Activated CD4-positive, alpha-beta memory T cell treated with anti-CD3 and anti-CD28 coated beads for 36 hours (primary cell): ENCODE measurements at places on chromosomes 3 and 15. TPM values are rescaled to one million over a fixed set of nuclear protein-coding genes. Genes with fewer than 3 reads are reported as not detected.

DNA sequence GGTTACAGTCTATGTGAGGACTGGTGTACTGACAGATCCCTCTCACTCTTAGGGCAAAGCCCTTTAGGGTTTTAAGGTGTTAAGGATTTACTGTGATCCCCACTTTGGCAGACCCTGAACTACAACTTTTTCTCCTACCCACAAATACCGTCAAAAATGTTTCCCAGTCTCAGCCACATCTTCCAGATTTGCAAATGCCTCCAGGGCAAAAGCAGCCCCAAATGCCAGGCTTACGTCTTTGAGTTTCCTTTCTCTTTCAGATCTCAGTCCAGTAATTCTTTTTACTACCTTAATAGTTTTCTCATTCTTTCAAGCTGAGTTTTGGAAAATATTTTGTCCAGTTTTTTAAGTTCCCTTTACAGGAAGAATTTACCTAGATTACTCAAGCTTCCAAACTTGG, 13.4 kb upstream of the ITGA11 start:
- no peak for DNase-seq
- H3K27me3 ChIP-seq = peaks cover 27% of the 10 kb centered on the region
- no peak overlapping the region for H3K27ac ChIP-seq
- H3K4me3 ChIP-seq = no peak overlapping the region

- no peak overlapping the region for H3K4me3 ChIP-seq
- no peaks in the 10 kb centered on the region for H3K36me3 ChIP-seq
- peaks cover 3% of the 10 kb centered on the region for H3K4me1 ChIP-seq
- no peaks in the 10 kb centered on the region for H3K27me3 ChIP-seq
Observed at GRCh38 chr3:25854635-25855034, 64.7 kb downstream of the OXSM start.

GRCh38 chr3:197353867-197354567, 55.6 kb upstream of the DLG1 start:
- H3K4me3 ChIP-seq = no peak overlapping the region
- no peaks in the 10 kb centered on the region for H3K4me1 ChIP-seq
- no peaks in the 10 kb centered on the region for H3K36me3 ChIP-seq
- no peak for DNase-seq

GRCh38 chr3:48662753-48663488, at the start of gene CELSR3:
Gene CELSR3 (minus strand): TSS chr3:48662886. CDS start chr3:48662634, 252 bp downstream.
- peaks cover 15% of the 10 kb centered on the region for H3K4me1 ChIP-seq
- H3K27ac ChIP-seq = peak within 1 kb of the TSS; percentile 74
- peak; percentile 83 for DNase-seq
- H3K4me3 ChIP-seq = peak within 1 kb of the TSS; percentile 88

- no peak overlapping the region for H3K27ac ChIP-seq
- peaks cover 18% of the 10 kb centered on the region for H3K4me1 ChIP-seq
- no peak for DNase-seq
- H3K4me3 ChIP-seq = peak overlapping the region; percentile 45
- no peaks in the 10 kb centered on the region for H3K27me3 ChIP-seq
Observed at GRCh38 chr3:128845119-128845777, 34.2 kb upstream of the ACAD9 start.

- no peak for DNase-seq
- no peak overlapping the region for H3K27ac ChIP-seq
- H3K27me3 ChIP-seq = peaks cover 46% of the 10 kb centered on the region
- H3K36me3 ChIP-seq = no peaks in the 10 kb centered on the region
- peaks cover 6% of the 10 kb centered on the region for H3K4me1 ChIP-seq
Observed at GRCh38 chr15:88802250-88802990, 816 bp upstream of the ACAN start.

DNA sequence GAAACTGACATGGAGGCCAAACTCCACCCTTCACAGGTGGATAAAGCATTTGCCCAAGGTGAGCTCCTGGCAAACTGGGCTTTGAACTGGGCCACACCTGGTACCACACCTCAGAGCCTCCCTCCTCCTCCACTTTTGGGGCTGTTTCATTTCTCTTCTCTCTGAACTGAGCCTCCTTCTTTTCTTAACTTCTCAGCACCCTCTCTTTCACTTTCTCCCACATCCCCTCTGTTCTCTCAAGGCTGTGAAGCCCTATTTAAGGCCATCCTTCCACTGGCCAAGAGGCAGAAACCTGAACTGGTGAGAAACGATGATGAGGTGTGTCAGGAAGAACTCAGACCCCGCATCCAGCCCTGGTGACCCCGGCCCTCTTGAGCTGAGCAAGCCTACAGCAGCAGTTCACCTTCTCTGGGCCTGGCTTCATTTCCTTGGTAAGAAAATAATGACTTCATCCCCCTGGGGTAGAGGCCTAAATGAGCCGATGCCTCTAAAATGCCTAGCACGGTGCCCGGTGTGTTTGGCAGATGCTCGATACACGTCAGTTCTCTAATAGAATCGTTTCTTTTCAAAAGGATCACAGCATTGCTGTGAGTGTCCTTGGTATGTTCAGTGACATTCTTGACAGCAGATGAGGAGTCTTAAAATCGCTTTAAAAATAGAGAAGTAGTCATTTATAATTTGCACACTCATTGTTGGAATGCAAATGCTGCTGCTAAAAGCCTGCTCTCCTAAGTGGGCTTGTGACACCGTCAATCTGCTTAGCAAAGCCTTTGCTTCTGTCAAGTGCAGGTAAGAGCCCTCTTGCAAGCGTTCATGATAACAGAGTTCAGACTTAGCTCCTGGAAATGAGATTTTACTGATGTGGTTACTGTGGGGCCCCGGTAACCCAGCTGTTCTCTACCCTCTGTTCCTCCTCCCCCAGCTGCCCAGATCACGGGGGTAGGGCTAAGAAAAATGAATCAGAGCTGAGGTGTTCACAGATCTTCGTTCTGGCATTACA, 97.7 kb upstream of the ATP2B2 start:
- H3K27me3 ChIP-seq = peaks cover 13% of the 10 kb centered on the region
- DNase-seq = peak; percentile 83
- H3K36me3 ChIP-seq = no peaks in the 10 kb centered on the region
- peak overlapping the region; percentile 47 for H3K27ac ChIP-seq

DNA sequence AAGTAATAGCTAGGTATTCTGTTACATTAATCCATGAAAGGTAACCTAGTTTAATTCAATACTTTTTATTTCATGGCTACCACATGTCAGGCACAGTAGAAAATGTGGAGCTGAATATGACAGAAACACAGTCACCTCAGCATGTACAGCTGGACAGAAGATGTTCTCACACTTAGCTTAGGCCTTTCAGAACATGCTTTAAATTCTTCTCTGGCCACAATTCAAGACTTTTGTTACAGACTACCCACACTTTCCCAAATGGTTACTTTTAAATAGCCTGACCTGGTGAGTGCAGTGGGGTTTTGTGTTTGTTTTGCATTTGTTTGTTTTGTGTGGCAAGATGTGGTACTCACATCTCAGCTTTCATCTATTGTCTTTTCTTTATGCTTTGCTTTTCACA, 1079.5 kb downstream of the IGSF11 start:
- no peaks in the 10 kb centered on the region for H3K27me3 ChIP-seq
- H3K36me3 ChIP-seq = no peaks in the 10 kb centered on the region
- no peak overlapping the region for H3K4me3 ChIP-seq
- no peak overlapping the region for H3K27ac ChIP-seq
- DNase-seq = no peak
- no peaks in the 10 kb centered on the region for H3K4me1 ChIP-seq

- no peaks in the 10 kb centered on the region for H3K36me3 ChIP-seq
- H3K27ac ChIP-seq = no peak within 1 kb of the TSS
- DNase-seq = no peak
- peaks cover 54% of the 10 kb centered on the region for H3K27me3 ChIP-seq
- H3K4me3 ChIP-seq = peak within 1 kb of the TSS; percentile 6
- peaks cover 9% of the 10 kb centered on the region for H3K4me1 ChIP-seq
Observed at GRCh38 chr3:11154036-11154952, at the start of gene HRH1. Gene HRH1 (plus strand): TSS chr3:11154493. CDS start chr3:11259038, 104,545 bp downstream.

DNA sequence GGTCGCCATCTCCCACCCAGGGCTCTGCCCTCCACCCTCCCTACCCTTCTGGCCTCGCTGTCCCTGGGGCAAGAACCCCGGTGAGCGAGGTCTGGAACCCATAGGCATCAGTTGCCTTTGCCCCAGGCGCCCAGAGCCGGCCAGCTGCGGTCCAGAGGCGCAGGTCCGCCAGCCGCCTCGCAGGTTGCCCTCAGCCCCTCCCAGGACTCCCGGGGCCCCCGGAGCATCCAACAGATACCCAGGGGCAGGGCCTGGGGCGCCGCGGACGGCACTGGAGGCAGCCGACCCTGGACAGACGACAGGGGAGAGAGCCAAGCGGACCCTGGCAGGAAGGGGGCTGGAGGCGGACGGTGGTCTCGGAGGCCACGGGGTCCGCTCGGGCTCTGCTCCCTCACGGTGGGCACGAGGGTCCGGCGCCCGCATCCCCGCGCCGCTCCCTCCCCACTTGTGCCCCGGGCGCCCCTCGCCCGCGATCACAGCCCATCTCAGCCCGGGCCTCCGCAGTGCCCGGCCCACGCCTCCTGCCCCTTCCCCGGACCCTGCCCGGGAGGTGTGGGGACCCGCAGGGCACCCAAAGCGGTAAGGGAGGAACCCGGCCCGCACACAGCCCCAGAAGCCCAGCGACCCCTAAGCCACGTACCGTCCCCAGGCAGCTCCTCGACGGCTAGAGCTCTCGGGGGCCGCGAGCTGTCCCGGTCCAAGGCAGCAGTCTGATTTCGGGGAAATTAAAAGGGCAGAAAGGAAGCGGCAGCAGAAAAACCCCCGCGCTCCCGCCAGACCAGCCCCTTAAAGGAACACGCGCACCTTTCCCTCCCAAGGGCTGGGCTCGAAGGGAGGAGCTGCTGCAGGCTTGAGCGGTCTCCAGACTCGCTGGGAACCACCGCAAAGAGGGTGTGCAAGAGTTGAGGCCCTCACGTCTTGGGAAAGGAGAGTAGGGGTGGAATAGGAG, at the start of gene HAPLN3:
TSS of gene HAPLN3 (minus strand) at position 726 of the 949 bp plus-strand sequence. CDS start 8,246 bp downstream, outside the sequence.
- H3K27me3 ChIP-seq = no peaks in the 10 kb centered on the region
- H3K36me3 ChIP-seq = peaks cover 2% of the 10 kb centered on the region
- H3K27ac ChIP-seq = peak within 1 kb of the TSS; percentile 76
- peak; percentile 79 for DNase-seq
- H3K4me1 ChIP-seq = peaks cover 32% of the 10 kb centered on the region

DNA sequence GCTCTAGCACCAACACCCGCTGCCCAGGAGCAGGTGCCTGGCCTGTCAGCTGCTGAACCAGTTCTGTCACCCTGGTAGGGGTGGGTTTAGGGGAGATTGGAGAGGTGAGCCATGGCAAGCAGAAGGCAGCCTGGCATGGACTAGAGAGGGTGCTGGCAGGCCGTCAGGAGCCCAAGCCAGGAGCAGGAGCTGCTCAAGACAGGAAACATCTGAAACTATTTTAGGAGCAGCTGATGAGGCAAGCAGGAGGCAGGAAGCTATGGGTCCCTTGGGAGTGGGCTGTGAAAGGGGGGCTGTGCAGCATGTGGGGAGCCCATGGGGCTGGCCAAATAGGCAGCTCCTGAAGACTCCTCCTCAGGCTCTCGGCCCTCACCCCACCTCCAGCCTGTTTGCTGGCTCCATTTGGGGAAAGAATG, 2.3 kb downstream of the INKA1 start:
- H3K4me1 ChIP-seq = peaks cover 43% of the 10 kb centered on the region
- H3K27ac ChIP-seq = peak overlapping the region; percentile 25
- peaks cover 8% of the 10 kb centered on the region for H3K27me3 ChIP-seq
- H3K36me3 ChIP-seq = no peaks in the 10 kb centered on the region
- no peak overlapping the region for H3K4me3 ChIP-seq

- H3K27ac ChIP-seq = no peak overlapping the region
- no peaks in the 10 kb centered on the region for H3K27me3 ChIP-seq
- no peaks in the 10 kb centered on the region for H3K36me3 ChIP-seq
- no peak overlapping the region for H3K4me3 ChIP-seq
Observed at GRCh38 chr3:115385774-115386730, 237.3 kb upstream of the GAP43 start.

DNA sequence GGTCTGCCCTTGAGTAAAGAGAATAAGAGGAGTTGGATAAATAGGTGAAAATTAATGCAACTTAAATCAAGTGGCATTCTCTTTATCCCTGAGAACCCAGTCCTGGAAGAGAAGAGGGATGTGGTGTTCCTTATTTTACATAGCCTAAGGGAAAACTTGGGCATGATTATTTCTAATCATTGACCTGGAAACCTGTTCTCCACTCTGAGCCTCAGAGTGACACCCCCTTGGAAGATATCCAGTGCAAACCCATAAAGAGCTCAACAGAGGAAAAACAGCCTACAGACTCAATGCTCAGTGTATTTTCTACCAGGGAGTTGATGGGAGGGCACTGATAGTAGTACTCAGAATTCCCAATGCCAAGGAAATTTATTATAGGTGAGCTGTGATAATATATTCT, 22.0 kb downstream of the SLC15A2 start:
- H3K4me3 ChIP-seq = no peak overlapping the region
- no peak for DNase-seq
- no peaks in the 10 kb centered on the region for H3K27me3 ChIP-seq
- peaks cover 5% of the 10 kb centered on the region for H3K4me1 ChIP-seq
- no peaks in the 10 kb centered on the region for H3K36me3 ChIP-seq

- no peak overlapping the region for H3K27ac ChIP-seq
- H3K4me1 ChIP-seq = no peaks in the 10 kb centered on the region
- no peaks in the 10 kb centered on the region for H3K36me3 ChIP-seq
- no peak overlapping the region for H3K4me3 ChIP-seq
- no peaks in the 10 kb centered on the region for H3K27me3 ChIP-seq
- DNase-seq = no peak
Observed at GRCh38 chr3:169390271-169390670, 273.2 kb downstream of the MECOM start.

- no peaks in the 10 kb centered on the region for H3K36me3 ChIP-seq
- no peak for DNase-seq
- H3K27ac ChIP-seq = no peak overlapping the region
- no peaks in the 10 kb centered on the region for H3K27me3 ChIP-seq
Observed at GRCh38 chr3:18010001-18010400, 267.6 kb upstream of the TBC1D5 start.

- peaks cover 11% of the 10 kb centered on the region for H3K4me1 ChIP-seq
- no peaks in the 10 kb centered on the region for H3K36me3 ChIP-seq
- no peak for DNase-seq
- H3K4me3 ChIP-seq = no peak overlapping the region
- H3K27ac ChIP-seq = no peak overlapping the region
Observed at GRCh38 chr3:98903705-98904481, 2.4 kb upstream of the DCBLD2 start.

- DNase-seq = no peak
- no peak overlapping the region for H3K27ac ChIP-seq
- peaks cover 23% of the 10 kb centered on the region for H3K4me1 ChIP-seq
- H3K4me3 ChIP-seq = no peak overlapping the region
- no peaks in the 10 kb centered on the region for H3K27me3 ChIP-seq
Observed at GRCh38 chr15:79944622-79945021, 26.4 kb downstream of the BCL2A1 start.

- no peak overlapping the region for H3K27ac ChIP-seq
- no peaks in the 10 kb centered on the region for H3K36me3 ChIP-seq
- H3K4me3 ChIP-seq = no peak overlapping the region
- no peaks in the 10 kb centered on the region for H3K27me3 ChIP-seq
Observed at GRCh38 chr3:42733501-42734262, 31.1 kb upstream of the HHATL start.

- H3K4me1 ChIP-seq = peaks cover 3% of the 10 kb centered on the region
- no peak overlapping the region for H3K4me3 ChIP-seq
- H3K27ac ChIP-seq = no peak overlapping the region
- peak; percentile 82 for DNase-seq
Observed at GRCh38 chr15:78739996-78740903, 71.0 kb downstream of the ADAMTS7 start.

- H3K27me3 ChIP-seq = no peaks in the 10 kb centered on the region
- peaks cover 20% of the 10 kb centered on the region for H3K36me3 ChIP-seq
- no peak overlapping the region for H3K27ac ChIP-seq
- H3K4me3 ChIP-seq = no peak overlapping the region
- H3K4me1 ChIP-seq = peaks cover 22% of the 10 kb centered on the region
Observed at GRCh38 chr3:72816862-72817355, 31.3 kb downstream of the SHQ1 start.

Gene SKOR1
- 0.12 TPM for total RNA-seq

Gene EXOG
- 11.7 TPM for total RNA-seq

Gene LRRC15
- not detected for total RNA-seq

Gene GNAT1
- not detected for total RNA-seq

Gene SCN5A
- total RNA-seq = 0.34 TPM

Gene ACAP2
- total RNA-seq = 47.0 TPM

Gene GOLGA8S
- total RNA-seq = 0.05 TPM
